Lung (tissue), 17 donors: ENCODE measurements at places on chromosomes 7 and 10.

- peaks cover 36% of the 10 kb centered on the region for H3K4me1 ChIP-seq
- H3K27me3 ChIP-seq: no peaks in the 10 kb centered on the region
- H3K4me3 ChIP-seq: no peak overlapping the region
- peaks cover 27% of the 10 kb centered on the region for H3K36me3 ChIP-seq
- H3K27ac ChIP-seq: peak overlapping the region; percentile 60
These were observed 10.9 kb downstream of the PWWP2B start for GRCh38 chr10:132407846-132408278.

- DNase-seq: no peak
- no peaks in the 10 kb centered on the region for H3K36me3 ChIP-seq
- no peak overlapping the region for H3K27ac ChIP-seq
- H3K4me1 ChIP-seq: no peaks in the 10 kb centered on the region
- H3K4me3 ChIP-seq: no peak overlapping the region
These were observed 246.7 kb downstream of the GFRA1 start for GRCh38 chr10:116026315-116026714.

- no peak overlapping the region for H3K27ac ChIP-seq
- H3K4me3 ChIP-seq: no peak overlapping the region
- H3K4me1 ChIP-seq: peaks cover 39% of the 10 kb centered on the region
- no peaks in the 10 kb centered on the region for H3K27me3 ChIP-seq
These were observed 59.5 kb downstream of the CHST15 start for GRCh38 chr10:124033887-124034218.

GRCh38 chr10:112565434-112566053 is 118.5 kb downstream of the VTI1A start:
- peak; percentile 80 for DNase-seq
- H3K4me1 ChIP-seq: peaks cover 4% of the 10 kb centered on the region
- no peak overlapping the region for H3K4me3 ChIP-seq
- H3K27ac ChIP-seq: no peak overlapping the region
- H3K36me3 ChIP-seq: no peaks in the 10 kb centered on the region
- H3K27me3 ChIP-seq: no peaks in the 10 kb centered on the region

- no peaks in the 10 kb centered on the region for H3K36me3 ChIP-seq
- H3K27ac ChIP-seq: no peak overlapping the region
- peak; percentile 45 for DNase-seq
- no peaks in the 10 kb centered on the region for H3K27me3 ChIP-seq
These were observed 2.8 kb downstream of the MCU start for GRCh38 chr10:72694476-72695369.

DNA sequence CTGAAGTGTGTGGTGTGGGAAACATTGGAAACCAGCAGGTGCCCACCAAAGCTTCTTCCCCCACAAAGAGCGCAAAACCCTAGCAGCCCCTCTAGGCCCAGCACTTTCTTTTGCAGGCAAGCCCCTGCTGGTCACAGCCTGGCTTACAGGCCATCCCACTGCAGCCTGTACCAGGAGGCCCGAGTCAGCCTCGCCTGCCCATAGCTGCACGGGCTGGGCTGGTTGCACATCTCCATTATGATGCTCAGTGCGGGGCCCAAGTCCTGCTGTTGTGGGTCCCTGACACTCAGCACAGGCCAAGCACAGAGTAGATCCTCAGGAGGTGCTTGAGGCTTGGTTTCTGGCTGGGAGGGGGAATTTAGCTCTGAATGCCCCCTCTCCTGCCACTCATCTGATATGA is 8.0 kb downstream of the CDHR1 start:
- H3K36me3 ChIP-seq: no peaks in the 10 kb centered on the region
- no peak overlapping the region for H3K4me3 ChIP-seq
- no peak for DNase-seq
- H3K27me3 ChIP-seq: peaks cover 10% of the 10 kb centered on the region
- no peaks in the 10 kb centered on the region for H3K4me1 ChIP-seq
- no peak overlapping the region for H3K27ac ChIP-seq

GRCh38 chr10:5614155-5614721 is 52.2 kb downstream of the ASB13 start:
- DNase-seq: peak; percentile 58
- H3K4me1 ChIP-seq: peaks cover 11% of the 10 kb centered on the region
- no peaks in the 10 kb centered on the region for H3K27me3 ChIP-seq
- H3K27ac ChIP-seq: peak overlapping the region; percentile 11

GRCh38 chr10:129949891-129950291 is 14.2 kb downstream of the EBF3 start:
- no peaks in the 10 kb centered on the region for H3K36me3 ChIP-seq
- DNase-seq: peak; percentile 85
- peaks cover 35% of the 10 kb centered on the region for H3K27me3 ChIP-seq
- no peak overlapping the region for H3K27ac ChIP-seq

DNA sequence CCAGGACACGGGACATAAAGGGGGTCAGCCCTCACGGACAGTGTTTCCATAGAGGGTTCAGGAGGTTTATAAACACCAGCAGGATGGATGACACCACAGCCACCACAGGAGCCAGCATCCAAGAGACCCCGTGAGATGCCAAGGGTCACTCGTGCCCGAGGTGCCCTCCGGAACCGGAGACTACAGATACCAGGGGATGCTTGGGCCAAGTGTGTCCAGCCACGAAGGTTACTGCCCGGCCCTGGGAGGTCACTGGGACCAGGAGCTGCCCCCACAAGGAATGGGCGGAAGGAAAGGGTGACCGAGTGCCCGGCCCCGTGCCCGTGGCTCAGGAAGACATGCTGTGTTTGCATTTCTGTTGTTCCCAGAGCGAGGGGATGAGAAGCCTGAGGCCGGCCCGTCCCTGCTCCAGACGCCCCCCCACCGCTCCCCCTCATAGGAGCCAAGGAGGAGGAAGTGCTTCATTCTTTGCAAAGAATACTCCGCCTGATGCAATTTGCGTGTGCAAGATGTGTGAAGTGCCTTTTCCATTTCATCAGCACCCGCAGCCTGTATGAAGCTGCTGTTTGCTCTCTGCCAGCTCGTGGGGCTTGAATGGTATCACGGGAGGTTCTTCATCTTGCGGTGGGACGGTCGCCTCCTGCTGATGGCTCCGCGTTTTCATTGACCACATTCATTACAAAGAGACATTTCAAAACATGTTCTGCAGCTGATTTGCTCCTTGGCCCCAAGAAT is 176.4 kb downstream of the ELFN1 start:
- no peaks in the 10 kb centered on the region for H3K27me3 ChIP-seq
- H3K36me3 ChIP-seq: no peaks in the 10 kb centered on the region
- DNase-seq: no peak
- H3K27ac ChIP-seq: no peak overlapping the region
- H3K4me3 ChIP-seq: no peak overlapping the region

DNA sequence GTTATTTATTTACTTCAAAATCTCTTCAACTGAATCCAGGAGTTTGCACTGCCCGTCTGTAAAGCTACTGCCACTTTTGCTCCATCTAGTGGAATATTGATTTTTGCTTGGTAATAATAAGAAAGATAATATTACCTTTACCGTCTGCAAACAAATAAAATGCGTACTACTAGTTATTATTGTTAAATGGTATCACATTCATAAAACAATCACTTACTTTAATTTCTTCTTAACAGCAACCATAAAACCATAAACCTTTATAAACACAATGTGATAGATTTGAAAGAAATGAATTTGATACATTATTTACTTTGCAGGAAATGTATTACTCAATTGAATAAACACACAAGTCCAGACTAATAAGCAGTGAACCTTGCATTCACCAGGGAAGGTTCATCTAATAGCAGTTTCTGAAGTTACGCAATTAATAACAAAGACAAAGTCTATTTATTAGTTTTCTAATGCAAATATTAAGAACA is 6.4 kb downstream of the AGMO start:
- peak; percentile 45 for DNase-seq
- H3K4me3 ChIP-seq: no peak overlapping the region
- H3K27ac ChIP-seq: no peak overlapping the region
- H3K36me3 ChIP-seq: no peaks in the 10 kb centered on the region

GRCh38 chr7:99365318-99366141 is 9.0 kb upstream of the ARPC1B start:
- no peaks in the 10 kb centered on the region for H3K4me1 ChIP-seq
- H3K36me3 ChIP-seq: peaks cover 25% of the 10 kb centered on the region
- no peak overlapping the region for H3K27ac ChIP-seq
- no peak for DNase-seq
